Stimulated activated CD8-positive, alpha-beta memory T cell treated with anti-CD3 and anti-CD28 coated beads, Interleukin-2, amount 100 ng/mL, for 1 hour (primary cell): ENCODE measurements at places on chromosomes 6 and 20.

DNA sequence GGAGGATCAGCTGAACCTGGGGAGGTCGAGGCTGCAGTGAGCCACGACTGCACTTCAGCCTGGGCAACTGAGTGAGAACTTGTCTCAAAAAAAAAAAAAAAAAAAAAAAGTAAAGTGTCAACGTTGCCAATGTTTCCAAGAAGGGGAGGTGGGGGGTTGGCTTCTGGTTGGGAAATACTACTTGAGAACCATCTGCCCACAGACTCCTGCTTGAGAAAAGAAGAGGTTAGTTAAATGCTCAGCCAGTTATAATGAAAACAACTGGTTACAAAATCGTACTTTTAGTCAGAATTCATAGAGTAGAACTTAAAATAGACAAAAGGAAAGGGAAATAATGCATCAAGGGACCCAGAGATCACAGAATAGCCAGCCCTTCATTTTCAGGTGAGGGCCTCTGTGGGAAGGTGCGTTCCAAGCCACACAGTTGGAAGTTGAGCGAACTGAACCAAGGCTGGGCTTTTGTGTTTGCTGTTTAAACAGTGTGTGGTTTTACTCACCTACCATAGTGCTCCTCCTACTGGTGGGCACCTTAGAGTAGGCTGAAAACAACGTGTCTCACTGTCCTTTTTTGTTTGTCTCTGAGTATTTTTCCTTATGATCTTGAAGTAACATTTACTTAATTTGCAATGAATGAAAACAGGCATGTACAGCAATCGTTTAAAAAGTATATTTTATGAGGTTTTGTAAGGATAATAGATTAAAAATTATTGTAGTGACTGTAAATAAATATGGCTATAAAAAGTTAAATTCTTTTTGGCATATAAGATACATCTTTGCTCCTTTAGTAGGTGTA, 200.7 kb downstream of the BCAS1 start:
- peak; percentile 50 for DNase-seq

DNA sequence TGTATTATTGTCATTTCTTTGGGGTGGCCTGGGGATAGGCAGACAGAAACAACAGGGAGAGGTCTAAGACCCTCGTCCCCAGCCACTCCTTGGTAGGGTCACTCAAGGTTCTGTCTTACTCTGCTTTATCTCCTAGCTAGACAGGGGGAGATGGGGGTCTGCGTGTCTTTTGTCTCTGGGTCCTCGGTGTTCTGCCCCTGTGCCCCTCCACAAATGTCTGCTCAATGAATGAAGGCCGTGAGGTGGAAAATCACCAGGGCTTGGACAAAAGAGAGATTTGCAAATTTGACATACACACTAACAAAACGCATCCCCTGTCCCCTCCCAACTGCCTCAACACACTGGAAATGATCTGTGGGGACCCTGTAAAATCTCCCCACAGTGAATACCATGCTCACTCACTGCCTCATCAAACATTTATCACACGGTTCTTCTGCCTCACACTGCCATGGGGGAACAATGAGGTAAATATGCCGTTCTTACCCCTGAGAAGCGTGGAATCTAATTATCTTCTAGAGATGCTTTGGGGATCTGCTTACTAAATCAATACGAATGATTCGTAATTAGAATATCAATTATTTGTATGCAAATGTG, 13.2 kb upstream of the VAPB start:
- DNase-seq, result no peak

GRCh38 chr6:136016228-136017225, 165.0 kb downstream of the PDE7B start:
- DNase-seq, result no peak

DNA sequence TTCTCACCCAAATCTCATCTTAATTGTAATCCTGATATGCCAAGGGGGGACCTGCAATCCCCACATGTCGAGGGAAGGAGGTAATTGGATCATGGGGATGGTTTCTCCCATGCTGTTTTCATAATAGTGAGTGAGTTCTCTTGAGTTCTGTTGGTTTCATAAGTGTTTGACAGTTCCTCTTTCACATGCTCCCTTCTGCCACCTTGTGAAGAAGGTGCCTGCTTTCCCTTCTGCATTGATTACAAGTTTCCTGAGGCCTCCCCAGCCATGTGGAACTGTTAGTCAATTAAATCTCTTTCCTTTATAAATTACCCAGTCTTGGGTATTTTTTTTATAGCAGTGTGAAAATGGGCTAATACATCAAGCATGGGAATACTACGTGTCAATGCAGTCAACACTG, 925.0 kb upstream of the MAN1A1 start:
- DNase-seq, result no peak

GRCh38 chr6:19245656-19246055, 591.5 kb upstream of the ID4 start:
- no peak for DNase-seq

- DNase-seq, result no peak
Observed at GRCh38 chr6:31120151-31120915, at the start of gene CDSN. Gene CDSN, minus strand, starts transcription at chr6:31120446. Its CDS starts 27 bp downstream, at chr6:31120419.

- DNase-seq, result no peak
Observed at GRCh38 chr6:5923840-5924239, 82.9 kb downstream of the NRN1 start.

DNA sequence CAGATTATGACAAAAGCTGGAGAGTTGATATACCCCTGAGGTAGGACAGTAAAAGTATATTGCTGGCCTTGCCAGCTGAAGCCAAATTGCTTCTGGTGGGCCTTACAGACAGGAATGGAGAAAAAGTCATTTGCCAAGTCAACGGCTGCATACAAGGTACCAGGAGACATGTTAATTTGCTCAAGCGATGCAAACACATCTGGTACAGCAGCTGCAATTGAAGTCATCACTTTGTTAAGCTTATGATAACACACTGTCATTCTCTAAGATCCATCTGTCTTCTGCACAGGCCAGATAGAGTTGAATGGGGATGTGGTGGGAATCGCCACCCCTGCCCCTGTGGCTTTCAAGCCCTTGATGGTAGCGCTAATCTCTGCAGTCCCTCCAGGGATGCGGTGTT, 40.4 kb upstream of the POPDC3 start:
- no peak for DNase-seq

- no peak for DNase-seq
Observed at GRCh38 chr6:119728220-119728750, 378.7 kb upstream of the MAN1A1 start.

DNA sequence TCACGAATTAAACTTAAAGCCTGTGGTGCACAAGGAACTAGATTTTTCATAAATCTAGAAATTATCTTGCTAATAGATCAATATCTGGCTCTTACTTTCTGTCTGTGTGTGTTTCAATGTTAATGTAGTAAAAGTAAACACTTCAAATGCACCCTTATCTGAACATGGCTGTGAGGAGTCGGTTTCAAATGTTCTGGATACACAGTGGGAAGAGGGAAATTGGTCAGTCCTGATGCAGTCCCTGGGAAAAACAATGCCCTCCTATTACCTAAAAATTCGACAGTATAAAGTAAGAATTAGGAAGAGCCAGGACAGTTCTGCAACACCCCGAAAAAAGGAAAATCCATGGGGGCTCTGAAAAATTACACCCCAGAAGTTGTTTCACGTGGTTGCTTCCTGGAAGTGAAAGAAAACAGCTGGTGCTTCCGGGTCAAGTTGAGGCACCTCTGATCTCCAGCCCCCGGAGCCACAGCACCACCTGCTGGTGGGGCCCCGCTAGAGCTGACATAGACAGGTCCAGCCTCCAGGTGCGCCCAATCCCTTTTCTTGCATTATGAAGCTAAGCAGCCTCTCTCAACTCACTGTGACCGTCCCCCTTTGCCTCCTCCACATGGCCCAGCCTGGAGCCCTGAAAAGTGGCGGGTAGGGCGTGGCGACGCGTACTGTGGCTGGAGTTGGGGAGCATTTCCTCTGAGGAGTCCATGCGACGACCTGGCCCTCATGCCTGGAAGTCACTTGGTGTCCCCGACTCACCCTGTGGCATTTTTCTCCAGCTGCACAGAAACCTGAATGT, 8.3 kb downstream of the SEMG2 start:
- no peak for DNase-seq

DNA sequence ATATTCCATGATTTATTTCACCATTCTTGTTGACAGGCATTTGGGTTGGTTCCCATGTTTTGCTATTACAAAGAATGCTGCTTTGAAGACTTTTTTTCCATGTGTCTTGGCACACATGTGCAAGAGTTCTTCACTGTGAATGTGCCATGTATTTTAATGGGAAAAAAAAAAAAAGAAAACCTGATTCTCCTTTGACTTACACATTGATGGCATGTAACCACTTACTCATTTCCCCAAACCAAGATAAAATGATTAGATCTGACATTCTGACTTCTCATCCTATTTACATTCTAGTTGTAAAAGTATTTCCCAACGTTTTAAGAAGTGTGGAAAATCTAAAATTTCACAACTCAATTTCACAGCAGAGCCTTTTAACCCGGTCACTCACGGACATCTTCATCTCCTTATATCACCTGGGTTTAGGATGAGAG, 4.4 kb downstream of the CAP2 start:
- DNase-seq, result no peak

DNA sequence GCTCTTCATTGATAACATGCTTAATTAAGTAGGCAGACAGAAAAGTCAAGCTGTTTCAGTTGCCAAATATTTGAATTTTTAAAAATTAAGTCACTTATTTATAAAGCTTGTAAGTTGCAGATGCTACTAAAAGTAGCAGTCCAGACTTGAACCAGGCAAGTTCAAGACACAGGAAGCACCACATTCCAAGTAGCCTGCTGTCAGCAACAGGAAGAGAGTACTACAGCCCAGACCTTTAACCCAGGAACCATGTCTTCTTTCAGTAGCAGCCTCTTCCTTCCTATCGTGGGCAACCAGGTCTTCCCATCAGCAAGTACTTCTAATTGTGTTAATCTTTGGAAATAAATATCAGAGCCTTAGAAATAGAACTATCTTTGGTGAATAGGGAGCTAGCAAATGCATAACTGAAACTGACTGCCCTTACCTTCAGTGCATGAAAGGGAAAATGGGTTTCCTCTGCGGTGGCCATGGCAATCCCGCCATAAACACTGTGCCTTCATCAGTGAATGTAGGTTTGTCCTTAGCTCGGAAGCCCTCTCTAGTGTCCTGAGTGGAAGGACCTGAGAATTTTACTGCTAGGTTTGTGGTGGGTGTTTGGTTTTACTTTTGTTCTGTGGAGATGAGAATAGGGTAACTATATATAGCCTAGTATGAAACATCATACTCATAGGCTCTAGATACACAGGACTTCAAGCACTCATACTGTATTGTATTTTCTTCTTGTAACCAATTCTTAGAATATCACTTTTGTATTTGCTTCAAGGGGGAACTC, 95.6 kb downstream of the SYCP2 start:
- no peak for DNase-seq

- DNase-seq, result no peak
Observed at GRCh38 chr6:138811866-138812265, 16.0 kb downstream of the ECT2L start.

GRCh38 chr6:13025893-13026499, 302.3 kb downstream of the TBC1D7 start:
- no peak for DNase-seq

- no peak for DNase-seq
Observed at GRCh38 chr6:12014027-12014872, 2.1 kb downstream of the HIVEP1 start.

- DNase-seq, result no peak
Observed at GRCh38 chr6:5279891-5280338, 18.6 kb downstream of the FARS2 start.

DNA sequence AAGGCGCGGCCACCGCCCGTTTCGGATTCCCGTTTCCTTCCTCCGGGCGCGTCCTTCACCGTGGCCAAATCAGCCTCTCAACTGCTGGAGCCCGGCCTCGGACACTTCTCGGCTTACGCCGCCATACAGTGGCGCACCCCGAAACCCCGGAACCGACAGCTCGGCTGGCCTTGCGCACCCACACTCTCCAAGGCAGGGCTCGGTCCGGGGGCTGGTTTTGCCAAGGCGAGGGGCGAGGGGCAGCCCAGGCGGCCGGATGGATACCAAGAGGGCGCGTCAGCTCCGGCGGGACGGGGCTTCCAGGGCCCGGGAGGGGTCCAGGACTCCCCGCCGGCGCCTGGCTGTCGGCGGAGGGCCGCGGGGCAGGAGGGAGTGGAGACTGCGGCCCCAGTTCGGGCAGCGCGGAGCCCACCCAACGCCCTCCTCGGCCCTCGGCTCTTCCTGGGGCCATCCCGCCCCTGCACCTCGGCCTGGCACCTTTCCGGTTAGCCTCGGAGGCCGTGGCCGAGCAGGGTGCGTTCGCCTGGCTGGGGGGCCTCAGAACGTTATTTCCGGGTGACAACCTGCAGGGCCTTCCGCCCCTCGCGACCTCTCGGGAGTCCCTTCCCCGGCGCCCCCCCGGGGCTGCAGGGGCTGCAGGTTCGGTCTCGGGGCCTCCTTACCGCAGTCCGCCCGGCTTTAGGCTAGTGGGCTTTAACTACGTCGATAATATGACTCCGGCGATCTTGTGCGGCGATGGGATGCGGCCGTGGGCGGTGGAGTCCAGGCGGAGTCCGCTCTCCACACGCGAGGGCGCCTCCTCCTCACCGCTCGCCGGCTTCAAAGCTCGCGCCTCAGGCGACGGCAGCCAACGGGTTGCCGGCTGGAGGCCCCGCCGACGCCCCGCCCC, 697 bp upstream of the CEP43 start:
- DNase-seq, result peak; percentile 2

GRCh38 chr6:74507649-74508048, 698.2 kb downstream of the COL12A1 start:
- DNase-seq, result no peak

DNA sequence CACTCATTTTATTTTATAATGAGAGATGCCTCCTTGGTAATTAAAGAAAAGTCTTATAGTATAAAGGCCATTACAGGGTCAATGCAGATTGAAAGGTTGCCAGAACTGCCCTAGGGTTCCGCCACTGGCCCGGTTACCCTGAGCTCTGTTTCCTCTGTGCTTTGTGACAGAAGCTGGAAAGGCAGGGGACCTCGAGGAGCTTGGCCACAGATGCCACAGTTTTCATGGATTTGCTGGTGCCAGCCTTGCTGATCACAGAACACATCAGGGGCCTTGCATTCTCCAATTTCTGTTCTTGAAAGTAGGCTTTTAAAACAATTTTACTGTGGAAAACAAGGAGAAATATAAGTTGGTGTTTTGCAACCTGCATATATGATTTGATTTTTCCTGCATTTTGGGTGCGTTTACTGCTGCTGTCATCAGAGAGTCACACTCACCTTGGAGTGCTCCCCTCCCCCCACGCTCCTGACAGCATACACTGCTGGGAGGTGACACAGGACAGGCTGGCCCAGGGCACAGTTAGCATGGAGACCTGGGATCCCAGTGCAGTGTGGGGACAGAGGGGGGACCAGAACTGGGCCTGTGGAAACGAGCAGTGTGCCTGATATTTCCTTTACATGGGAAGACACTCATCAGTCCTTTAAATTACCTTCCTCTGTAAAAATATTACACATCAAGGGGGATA, 142.8 kb downstream of the CFAP61 start:
- no peak for DNase-seq

DNA sequence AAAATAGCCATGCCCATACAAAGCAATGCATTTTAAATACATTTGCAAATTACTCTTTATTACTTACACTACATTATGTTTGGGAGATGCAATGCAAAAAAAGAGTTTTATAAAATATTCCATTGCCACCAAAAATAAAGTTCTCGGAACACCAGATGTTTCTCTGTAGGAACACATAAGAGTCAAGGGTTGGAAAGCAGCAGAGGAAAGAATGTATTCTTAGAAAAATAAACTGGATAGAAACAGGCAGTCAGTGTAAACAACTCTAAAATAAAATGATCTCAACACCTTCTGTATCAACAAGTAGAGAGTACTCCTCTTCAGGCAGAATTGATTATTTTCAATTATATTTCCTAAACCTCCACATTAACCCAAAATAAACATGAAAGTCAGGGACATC, 28.1 kb downstream of the KIF13A start:
- no peak for DNase-seq
